ENCODE measurements at places on chromosomes 16 and 17. TPM values are rescaled to one million over a fixed set of nuclear protein-coding genes. Genes with fewer than 3 reads are reported as not detected.
A peak's percentile ranks its signal among the peaks of the same experiment; 100 is the strongest.

The DGKE gene
- total RNA-seq: 10.4 TPM

The USH1G gene
- total RNA-seq: not detected

The SLC52A1 gene
- 0.26 TPM for total RNA-seq

- no peaks in the 10 kb centered on the region for H3K27me3 ChIP-seq
- no peak overlapping the region for H3K4me3 ChIP-seq
- H3K4me1 ChIP-seq: no peaks in the 10 kb centered on the region
- H3K36me3 ChIP-seq: no peaks in the 10 kb centered on the region
- no peak overlapping the region for H3K27ac ChIP-seq
Measured at GRCh38 chr16:47056688-47057629, 83.5 kb upstream of the DNAJA2 start.

DNA sequence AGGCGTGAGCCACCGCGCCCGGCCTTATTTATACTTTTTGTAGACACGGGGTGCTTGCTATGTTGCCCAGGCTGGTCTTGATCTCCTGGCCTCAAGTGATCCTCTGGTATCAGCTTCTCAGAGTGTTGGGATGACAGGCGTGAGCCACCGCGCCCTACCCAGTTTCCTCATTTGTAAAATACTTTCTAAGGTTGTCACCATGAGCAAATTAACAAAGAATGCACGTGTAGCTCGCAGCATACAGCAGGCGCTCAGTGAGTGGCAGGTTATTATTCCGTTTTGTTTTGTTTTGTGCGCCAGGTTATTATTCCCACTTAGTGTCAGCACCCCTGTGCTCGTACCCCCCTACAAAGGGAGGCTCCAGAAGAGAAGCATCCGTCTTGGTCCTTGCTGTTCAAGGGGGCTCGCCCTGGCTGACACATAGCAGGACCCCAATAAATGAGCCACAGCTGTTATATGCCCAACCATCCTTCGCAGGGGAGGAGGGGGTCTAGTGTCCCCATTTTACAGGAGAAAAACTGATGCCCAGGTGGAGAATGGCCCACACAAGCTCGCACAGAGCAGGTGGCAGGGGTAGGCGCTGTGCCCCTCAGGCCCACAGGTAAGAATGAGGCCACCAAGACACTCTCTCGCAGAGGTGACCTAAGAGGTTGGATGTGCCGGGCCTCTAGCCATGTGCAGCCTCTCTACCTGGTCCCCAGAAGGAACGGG, 686 bp upstream of the MIEF2 start:
- H3K36me3 ChIP-seq: peaks cover 39% of the 10 kb centered on the region
- H3K27me3 ChIP-seq: no peaks in the 10 kb centered on the region
- H3K27ac ChIP-seq: peak overlapping the region; percentile 93
- no peak for DNase-seq

DNA sequence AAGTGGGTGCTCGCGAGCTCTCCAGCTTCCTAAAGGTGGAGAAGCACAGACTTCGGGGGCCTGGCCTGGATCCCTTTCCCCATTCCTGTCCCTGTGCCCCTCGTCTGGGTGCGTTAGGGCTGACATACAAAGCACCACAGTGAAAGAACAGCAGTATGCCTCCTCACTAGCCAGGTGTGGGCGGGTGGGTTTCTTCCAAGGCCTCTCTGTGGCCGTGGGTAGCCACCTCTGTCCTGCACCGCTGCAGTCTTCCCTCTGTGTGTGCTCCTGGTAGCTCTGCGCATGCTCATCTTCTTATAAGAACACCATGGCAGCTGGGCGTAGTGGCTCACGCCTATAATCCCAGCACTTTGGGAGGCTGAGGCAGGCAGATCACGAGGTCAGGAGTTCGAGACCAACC, 1.9 kb upstream of the STH start:
- H3K4me3 ChIP-seq: no peak overlapping the region
- no peak overlapping the region for H3K27ac ChIP-seq
- no peak for DNase-seq
- H3K27me3 ChIP-seq: no peaks in the 10 kb centered on the region

GRCh38 chr17:83149029-83149725, 69.8 kb downstream of the METRNL start:
- no peak overlapping the region for H3K27ac ChIP-seq
- no peaks in the 10 kb centered on the region for H3K27me3 ChIP-seq
- H3K4me3 ChIP-seq: no peak overlapping the region
- H3K4me1 ChIP-seq: peaks cover 8% of the 10 kb centered on the region

DNA sequence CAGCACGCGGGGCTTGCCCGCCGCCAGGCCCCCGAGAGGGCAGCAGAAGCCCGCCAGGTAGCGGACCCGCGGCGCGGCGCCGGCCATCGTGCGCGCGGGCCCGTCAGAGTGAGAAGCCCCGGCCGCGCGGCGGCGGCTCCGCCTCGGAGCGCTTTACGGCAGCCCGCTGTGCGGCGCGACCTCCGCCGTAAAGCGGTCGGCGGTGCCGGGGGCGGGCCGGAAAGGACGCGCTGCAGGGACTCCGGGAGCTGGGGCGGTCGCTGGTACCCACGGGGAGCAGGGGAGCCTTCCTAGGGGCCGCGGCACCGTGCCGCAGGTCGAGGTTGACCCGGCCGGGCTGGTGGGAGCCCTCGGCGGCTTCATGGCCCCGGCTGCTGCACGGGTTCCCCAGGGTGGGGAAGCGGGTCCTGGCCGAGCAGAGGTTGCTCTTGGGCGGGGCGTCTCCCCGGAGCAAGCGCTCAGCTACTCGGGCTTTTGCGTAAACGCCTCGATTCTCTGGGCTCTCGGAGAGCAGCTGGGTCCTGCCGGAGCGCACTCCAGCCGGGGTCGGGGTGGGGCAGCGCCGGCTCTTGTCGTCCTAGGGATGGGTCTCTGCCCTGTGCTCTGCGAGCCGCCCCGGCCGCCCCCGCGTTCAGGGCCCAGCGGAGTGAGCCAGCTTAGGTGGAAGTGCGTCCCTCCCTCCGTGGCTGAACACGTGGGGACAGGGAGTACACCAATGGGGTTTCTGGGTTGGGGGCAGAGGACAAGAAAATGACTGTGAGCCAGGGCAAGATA, at the start of gene FAAP100:
Gene FAAP100, minus strand, starts transcription at position 110 of the 774 bp plus-strand sequence. Its CDS starts 23 bp downstream, at position 87.
- no peaks in the 10 kb centered on the region for H3K27me3 ChIP-seq
- peaks cover 23% of the 10 kb centered on the region for H3K4me1 ChIP-seq
- peak within 1 kb of the TSS; percentile 79 for H3K27ac ChIP-seq
- peak; percentile 92 for DNase-seq
- peaks cover 37% of the 10 kb centered on the region for H3K36me3 ChIP-seq

DNA sequence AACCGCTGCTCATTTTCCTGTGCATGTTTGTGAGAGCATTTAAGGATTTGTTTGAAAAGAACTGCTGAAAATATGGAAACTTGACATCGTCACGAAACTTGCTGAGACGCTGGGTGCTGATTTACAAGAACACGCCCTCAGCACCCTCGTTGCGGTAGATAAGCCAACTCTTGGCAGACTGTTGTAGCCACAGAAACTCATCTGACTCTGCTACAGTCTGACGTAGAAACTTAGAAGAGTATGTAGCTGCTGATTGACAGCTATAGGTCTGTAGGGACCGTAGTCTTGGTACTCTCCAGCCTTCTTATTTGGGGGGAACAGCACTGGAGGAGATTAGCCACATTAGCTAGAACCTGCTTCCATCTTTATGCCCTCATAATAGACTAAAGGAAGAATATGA, 36.1 kb upstream of the MYH2 start:
- no peak for DNase-seq
- H3K27ac ChIP-seq: no peak overlapping the region
- no peaks in the 10 kb centered on the region for H3K36me3 ChIP-seq
- H3K27me3 ChIP-seq: peaks cover 7% of the 10 kb centered on the region

Measured in upper lobe of right lung (tissue), 1 donor.